ENCODE measurements at places on chromosomes 5 and 9.

DNA sequence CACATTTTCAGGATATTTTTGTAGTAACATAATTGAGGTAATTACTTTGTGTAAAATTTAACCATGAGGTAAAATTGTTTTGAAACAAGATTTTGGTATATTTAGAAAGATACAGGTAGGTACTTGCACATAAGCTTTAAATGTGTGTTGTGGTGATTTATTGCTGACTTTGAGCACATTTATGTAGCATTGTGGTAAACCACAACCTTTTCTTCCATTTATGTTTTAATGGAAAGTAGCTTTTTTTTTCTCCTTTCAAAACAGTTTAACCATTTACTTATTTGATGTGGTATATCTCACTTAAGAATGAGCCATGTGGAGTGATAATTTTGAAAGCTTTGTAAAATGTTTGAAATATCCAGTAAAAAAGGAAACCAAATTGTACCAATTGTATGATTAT lies 35.6 kb downstream of the FCHO2 start:
- DNase-seq: no peak

DNA sequence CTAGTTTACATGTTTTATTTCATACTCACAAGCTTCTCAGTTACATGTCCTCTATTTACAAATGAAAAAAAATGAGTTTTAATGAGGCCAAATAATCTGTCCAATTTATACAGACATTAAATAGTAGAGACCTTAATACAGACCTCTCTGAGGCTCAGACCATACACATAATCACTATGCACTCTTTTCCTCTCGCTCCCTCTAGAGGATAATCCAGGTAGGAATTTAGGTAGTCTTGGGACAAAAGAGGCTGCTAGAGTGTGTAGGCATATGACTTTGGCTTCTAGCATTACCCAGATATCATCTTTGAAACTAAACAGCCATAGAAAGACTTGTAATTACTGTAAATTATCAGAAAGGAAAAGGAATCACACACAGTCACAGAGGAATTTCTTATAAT lies 444.7 kb downstream of the HINT1 start:
- peak; percentile 40 for DNase-seq

GRCh38 chr5:107499776-107500175 lies 171.0 kb downstream of the EFNA5 start:
- no peak for DNase-seq

DNA sequence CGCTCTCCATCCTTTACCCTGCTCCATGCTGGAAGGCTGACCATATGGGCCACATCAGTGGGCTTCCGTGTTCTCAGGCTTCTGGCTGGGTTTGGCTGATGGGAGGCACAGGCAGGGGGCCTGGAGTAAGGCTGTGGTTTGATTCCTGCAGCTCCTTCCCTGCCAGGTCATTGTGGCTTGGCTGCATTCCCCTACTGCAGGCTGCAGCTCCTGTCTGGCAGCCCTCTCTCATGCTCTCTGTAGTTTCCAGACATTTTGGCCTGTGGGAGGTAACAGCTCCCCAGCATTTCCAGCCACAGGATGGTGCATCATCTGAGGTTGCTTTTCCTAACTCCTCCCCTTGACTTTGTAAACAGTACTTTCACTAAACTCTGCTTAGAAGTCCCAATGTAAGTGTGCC lies 102.0 kb upstream of the PTPN3 start:
- peak; percentile 50 for DNase-seq

GRCh38 chr9:121494192-121494591 lies 5.5 kb downstream of the GGTA1 start:
- DNase-seq: no peak

DNA sequence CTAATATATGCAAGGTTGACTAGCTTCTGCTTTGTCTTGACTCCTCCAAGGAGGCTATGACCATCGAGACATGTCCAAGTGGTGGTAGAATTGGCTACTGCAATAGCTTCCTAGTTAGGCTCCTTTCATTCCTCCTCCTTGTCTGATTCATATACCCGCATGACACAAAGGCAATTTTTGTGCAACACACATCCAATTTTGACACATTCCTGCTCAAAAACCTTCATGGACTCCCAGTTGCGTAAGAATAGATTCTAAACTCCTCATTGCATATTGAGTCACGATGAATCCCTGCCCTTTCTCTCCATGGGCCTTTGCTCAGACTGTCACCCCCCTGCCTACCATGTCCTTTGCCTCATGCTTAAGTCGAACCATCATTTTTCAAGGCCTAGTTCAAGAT lies 344.5 kb downstream of the ACTL7B start:
- no peak for DNase-seq

DNA sequence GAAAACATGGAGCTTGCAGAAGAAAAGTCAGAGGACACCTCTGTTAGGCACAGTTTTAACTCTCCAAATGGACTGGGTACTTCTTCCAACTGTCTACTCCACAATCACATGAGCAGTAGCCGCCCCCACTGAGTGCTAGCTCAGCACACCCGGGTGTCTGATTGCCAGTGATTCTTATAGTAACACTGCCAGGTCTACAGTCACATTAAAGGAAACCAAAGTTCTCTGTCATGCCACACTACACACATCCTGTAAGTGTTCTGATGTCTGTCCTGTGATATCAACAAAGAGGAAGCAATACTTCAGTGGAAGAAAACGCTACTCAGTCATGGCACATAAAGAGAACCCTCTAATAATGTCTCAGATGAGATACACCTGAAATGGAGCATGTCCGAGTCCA lies at the start of gene HAVCR2:
TSS of gene HAVCR2 (minus strand) at position 69 of the 400 bp plus-strand sequence. CDS start at position 8, 61 bp downstream.
- no peak for DNase-seq

- DNase-seq: no peak
Measured at GRCh38 chr5:142360607-142361120, 35.8 kb upstream of the SPRY4 start.

GRCh38 chr5:30981576-30981975 lies 211.9 kb upstream of the CDH6 start:
- no peak for DNase-seq

DNA sequence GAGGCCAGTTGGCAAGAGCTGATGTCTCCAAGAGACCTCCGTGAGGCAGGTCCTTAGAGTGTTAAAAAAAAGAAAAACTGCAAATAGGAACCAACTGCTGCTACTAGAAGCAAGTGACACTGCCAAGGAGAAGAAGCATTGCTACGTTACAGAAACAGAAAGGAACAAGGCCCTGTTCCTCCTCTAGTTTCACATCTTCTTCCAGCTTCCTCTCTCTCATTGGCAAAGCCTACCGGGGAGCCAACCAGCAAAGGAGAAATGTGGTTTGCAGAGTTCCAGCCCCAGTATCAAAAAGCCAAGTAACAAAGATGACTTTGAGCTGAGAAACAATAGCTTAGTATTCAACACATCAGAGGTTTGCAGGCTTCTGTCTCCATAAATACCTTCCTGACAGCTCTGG lies 145.9 kb downstream of the PRELID2 start:
- no peak for DNase-seq

DNA sequence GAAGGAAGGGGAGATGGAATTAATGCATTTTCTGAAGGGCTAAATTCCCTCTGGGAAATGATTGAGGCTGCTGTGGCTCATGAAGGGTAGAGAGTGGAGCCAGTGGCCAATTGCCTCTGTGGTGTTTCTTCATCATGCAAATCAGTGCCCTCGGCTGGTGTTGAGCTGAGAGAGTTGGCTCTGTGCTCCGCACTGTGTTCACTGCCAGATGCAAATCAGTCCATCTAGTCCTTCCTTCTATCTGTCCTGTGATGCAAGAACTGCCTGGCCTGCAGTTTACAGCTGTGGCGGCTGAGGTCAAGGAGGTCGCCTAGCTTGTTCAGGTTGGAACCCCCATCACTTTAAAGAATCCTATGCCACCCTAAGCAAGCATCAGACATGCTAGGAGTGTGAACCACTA lies 6.0 kb downstream of the TMEM171 start:
- DNase-seq: no peak

GRCh38 chr9:134811079-134811672 lies 69.4 kb upstream of the FCN2 start:
- no peak for DNase-seq

DNA sequence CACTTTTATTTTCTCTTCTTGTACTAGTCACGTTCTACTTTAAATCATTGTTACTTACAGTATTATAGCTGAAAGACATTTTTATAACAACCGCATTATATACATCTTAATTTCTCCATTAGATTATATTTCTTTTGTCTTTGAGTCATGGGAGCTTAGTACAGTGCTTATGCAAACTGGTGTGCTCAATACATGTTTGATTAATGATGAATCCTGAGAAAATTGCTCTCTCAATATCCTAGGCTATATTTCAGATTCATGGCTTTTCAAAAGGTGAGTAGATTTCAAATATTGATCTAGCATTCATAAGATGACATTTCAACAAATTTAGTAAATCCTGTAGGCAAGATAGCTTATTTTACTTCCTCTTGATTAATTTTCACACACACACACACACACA lies 102.2 kb upstream of the FST start:
- no peak for DNase-seq

DNA sequence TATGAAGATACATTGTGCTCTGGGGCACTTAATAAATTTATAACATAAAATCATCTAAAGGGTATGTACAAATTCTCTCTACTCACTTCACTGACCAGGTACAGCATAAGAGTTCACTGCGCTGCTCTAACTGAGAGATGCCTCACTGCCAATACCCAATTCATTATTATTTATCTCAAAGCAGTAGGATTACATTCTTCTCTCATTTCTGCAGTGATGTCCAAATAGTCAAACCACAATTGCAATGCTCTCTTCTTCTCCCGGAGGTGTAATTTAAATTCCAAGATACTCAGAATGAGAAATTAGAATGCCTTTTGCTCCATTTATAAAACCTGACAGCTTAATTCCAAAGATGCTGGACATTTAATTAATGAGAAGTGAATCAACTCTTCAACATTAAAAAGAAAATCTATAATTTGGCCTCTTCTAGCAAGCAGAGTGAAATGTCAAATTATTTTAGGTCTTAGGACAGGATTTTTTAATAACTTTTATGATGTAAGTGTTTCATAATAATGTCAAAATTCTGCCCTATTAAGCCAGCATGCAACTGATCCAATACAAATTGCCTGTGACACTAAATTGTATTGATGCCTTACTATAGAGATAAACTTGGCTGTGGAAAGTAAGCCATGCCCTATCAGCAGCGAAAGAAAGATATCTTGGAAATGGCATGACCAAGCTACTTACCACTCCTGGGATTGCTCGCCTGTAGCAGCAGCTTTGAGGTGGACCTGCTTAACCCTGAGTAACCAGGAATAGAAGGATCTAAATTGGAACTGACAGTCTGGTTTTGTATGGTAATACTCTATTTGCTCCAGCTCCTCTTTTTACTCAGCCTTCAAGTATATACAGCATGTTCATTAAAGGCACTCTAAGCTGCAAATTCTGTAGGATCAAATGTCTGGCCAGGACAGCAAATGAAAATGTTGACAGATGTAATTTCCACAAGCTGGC lies 374.2 kb upstream of the TYRP1 start:
- peak; percentile 1 for DNase-seq

GRCh38 chr5:99955006-99955405 lies 580.2 kb upstream of the FAM174A start:
- DNase-seq: no peak

DNA sequence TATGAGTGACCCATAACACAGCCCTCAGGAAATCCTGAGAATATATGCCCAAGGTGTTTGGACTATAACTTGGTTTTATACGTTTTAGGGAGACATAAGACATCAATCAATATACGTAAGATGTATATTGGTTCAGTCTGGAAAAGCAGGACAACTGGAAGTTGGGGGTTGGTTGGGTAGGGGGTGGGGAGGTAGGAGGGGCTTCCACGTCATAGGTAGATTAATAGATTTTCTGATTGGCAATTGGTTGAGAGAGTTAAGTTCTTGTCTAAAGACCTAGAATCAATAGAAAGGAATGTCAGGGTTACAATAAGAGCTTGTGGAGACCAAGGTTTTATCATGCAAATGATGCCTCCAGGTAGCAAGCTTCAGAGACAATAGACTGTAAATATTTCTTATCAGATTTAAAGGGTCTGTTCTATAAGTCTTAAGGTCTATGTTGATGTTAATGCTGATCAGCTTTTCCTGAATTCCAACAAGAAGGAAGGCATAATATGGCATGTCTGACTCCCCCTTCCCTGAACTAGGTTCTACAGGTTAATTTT lies 2267.7 kb upstream of the ACO1 start:
- no peak for DNase-seq

DNA sequence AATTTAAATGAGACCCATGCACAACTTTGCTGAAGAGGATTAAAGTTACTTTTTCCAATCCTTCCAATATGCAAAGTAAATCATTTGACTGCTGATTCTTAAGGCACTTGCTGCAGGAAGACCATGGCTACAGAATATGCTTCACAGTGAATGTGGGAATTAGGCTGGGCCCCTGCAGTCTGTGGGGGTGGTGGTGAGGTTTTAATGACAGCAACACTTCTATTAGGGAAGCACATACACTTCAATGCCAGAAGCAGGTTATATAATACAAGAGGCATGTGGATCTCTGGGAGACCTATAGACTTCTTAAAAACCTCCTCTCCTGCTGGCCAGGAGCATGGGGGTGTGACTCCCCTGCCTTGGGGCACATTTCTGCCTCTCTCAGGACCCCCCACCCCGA lies 124.5 kb upstream of the KLF9 start:
- no peak for DNase-seq

DNA sequence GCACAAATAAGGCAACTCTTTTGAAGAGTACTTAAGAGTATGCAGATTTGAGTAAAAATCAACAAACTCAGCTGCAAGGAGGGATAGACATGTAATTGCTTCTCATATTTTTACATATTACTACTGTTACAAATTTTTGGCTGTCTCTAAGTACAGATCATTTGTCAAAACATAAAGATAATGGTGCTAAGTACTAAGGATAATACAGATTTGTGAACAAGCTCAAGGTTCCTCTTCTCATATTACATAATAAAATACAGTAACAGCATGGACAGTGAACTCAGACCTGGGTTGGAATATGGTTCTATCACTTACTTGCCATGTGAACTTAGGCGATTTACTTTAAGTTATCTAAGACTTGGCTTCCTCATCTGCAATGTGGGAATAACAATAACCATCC lies 168.0 kb downstream of the AP3B1 start:
- DNase-seq: no peak

DNA sequence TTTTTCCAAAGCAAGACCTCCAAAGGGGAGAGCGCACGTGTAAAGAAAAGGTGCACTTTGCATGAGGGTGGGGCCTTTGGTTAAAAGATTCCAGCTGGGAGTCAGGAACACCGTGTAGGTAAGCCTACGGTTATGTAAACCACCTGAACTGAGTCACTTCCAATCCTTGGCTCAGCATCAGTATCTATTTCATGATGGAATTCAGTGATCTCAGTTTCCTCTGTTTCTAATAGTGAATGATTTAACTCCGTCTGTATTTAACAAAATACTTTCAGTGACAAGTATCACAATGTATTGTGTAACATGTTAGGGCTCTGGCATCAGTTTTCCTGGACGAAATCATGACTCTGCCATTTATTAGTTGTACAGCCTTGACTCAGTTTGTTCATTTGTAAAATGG lies 1.3 kb upstream of the SVEP1 start:
- DNase-seq: no peak

- no peak for DNase-seq
Measured at GRCh38 chr5:74196233-74196632, 444.3 kb downstream of the ENC1 start.

GRCh38 chr5:5089895-5090649 lies 50.1 kb upstream of the ADAMTS16 start:
- DNase-seq: no peak
